ENCODE measurements at places on chromosomes 4 and X. TPM values are rescaled to one million over a fixed set of nuclear protein-coding genes. Genes with fewer than 3 reads are reported as not detected.

- H3K4me3 ChIP-seq: no peak overlapping the region
- DNase-seq: no peak
- no peaks in the 10 kb centered on the region for H3K4me1 ChIP-seq
- no peaks in the 10 kb centered on the region for H3K36me3 ChIP-seq
These were observed 612 bp downstream of the CPLX1 start for GRCh38 chr4:825063-825970.

- H3K27ac ChIP-seq: peak overlapping the region; percentile 45
- peaks cover 46% of the 10 kb centered on the region for H3K4me1 ChIP-seq
- H3K27me3 ChIP-seq: no peaks in the 10 kb centered on the region
- DNase-seq: peak; percentile 39
- H3K36me3 ChIP-seq: no peaks in the 10 kb centered on the region
- H3K4me3 ChIP-seq: no peak overlapping the region
These were observed 102.0 kb downstream of the SORBS2 start for GRCh38 chr4:185709802-185710486.

GRCh38 chrX:99798936-99799335, 611.1 kb downstream of the PCDH19 start:
- H3K27me3 ChIP-seq: no peaks in the 10 kb centered on the region
- H3K27ac ChIP-seq: peak overlapping the region; percentile 30
- H3K36me3 ChIP-seq: no peaks in the 10 kb centered on the region
- H3K4me3 ChIP-seq: no peak overlapping the region
- DNase-seq: peak; percentile 12

GRCh38 chrX:100652266-100652665, 8.3 kb downstream of the SRPX2 start:
- H3K36me3 ChIP-seq: no peaks in the 10 kb centered on the region
- H3K27me3 ChIP-seq: no peaks in the 10 kb centered on the region
- DNase-seq: no peak
- peaks cover 33% of the 10 kb centered on the region for H3K4me1 ChIP-seq
- H3K4me3 ChIP-seq: no peak overlapping the region

GRCh38 chr4:181517491-181517890, 725.7 kb upstream of the TENM3 start:
- no peaks in the 10 kb centered on the region for H3K4me1 ChIP-seq
- H3K36me3 ChIP-seq: no peaks in the 10 kb centered on the region
- no peak overlapping the region for H3K4me3 ChIP-seq
- H3K27ac ChIP-seq: no peak overlapping the region

DNA sequence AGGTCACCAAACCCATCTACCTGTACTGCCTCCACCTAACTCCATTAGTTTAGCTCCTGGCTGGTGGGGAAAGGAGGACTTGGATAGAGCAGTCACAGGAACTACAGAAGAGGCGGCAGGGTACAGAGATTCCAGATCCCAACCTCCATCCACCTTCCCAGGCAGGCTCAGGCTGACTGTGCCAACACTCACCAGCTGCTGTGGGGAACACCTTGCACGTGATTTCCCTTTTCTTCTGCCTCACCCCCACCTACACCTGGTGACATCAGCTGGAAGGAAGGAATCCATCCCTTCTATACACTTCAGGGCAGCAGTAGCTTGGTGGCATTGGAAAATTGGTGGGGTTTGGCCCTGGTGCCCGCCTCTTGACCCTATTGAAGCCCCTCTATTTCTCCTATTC, 41.5 kb downstream of the EFNB1 start:
- no peak overlapping the region for H3K4me3 ChIP-seq
- no peaks in the 10 kb centered on the region for H3K36me3 ChIP-seq
- H3K27ac ChIP-seq: no peak overlapping the region
- no peaks in the 10 kb centered on the region for H3K4me1 ChIP-seq
- no peaks in the 10 kb centered on the region for H3K27me3 ChIP-seq

- no peaks in the 10 kb centered on the region for H3K27me3 ChIP-seq
- H3K27ac ChIP-seq: no peak overlapping the region
- no peaks in the 10 kb centered on the region for H3K4me1 ChIP-seq
- DNase-seq: no peak
- H3K36me3 ChIP-seq: no peaks in the 10 kb centered on the region
- no peak overlapping the region for H3K4me3 ChIP-seq
These were observed 180.3 kb upstream of the ATOH1 start for GRCh38 chr4:93648258-93648657.

GRCh38 chr4:109921384-109921808, 8.7 kb downstream of the EGF start:
- peaks cover 12% of the 10 kb centered on the region for H3K4me1 ChIP-seq
- no peaks in the 10 kb centered on the region for H3K27me3 ChIP-seq
- peak; percentile 99 for DNase-seq
- no peak overlapping the region for H3K4me3 ChIP-seq
- peak overlapping the region; percentile 76 for H3K27ac ChIP-seq

DNA sequence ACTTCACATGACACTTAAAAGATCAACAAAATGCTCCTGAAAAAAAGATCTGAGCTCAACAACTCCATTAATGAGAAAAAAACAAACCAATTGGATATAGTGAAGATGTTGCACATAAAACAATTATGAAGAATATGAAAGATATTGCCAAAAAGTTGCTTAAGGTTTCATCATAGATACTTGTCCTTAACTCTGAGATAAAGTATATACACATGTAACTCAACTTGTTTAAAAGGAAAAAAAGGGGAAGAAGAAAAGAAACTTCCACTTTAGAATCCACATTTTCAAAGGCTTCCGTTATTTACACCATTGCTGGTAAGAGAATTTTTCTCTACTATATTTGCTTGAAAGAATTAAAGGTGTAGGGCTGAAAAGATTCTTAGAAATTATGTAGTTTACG, 2.7 kb downstream of the AFAP1 start:
- no peak for DNase-seq
- H3K4me3 ChIP-seq: peak overlapping the region; percentile 78
- peaks cover 6% of the 10 kb centered on the region for H3K36me3 ChIP-seq
- H3K4me1 ChIP-seq: peaks cover 37% of the 10 kb centered on the region
- H3K27ac ChIP-seq: peak overlapping the region; percentile 2
- H3K27me3 ChIP-seq: no peaks in the 10 kb centered on the region

DNA sequence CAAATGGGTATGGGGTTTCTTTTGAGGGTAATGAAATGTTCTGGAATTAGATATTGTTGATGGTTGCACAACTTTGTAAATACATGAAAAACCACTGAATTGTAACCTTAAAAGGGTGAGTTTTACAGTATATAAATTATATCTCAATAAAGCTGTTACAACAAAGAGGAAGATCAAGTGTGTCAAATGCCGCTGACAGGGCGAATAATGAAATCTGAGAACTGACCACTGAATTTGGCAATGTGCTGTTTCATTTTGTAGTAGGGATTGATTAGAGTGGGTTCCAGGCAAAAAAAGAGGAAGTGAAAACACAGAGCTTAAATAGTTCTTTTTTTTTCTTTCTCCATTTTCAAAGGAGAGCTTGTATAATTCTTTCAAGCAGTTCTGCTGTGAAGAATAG, 161.1 kb upstream of the NAP1L5 start:
- H3K27ac ChIP-seq: no peak overlapping the region
- no peaks in the 10 kb centered on the region for H3K4me1 ChIP-seq
- H3K36me3 ChIP-seq: no peaks in the 10 kb centered on the region
- no peaks in the 10 kb centered on the region for H3K27me3 ChIP-seq
- no peak overlapping the region for H3K4me3 ChIP-seq
- DNase-seq: no peak

- H3K36me3 ChIP-seq: no peaks in the 10 kb centered on the region
- DNase-seq: peak; percentile 86
- H3K27me3 ChIP-seq: no peaks in the 10 kb centered on the region
- H3K4me1 ChIP-seq: peaks cover 7% of the 10 kb centered on the region
- H3K4me3 ChIP-seq: no peak overlapping the region
These were observed 14.8 kb downstream of the ADGRA3 start for GRCh38 chr4:22500831-22501714.

- H3K27ac ChIP-seq: no peak overlapping the region
- no peak for DNase-seq
- no peaks in the 10 kb centered on the region for H3K36me3 ChIP-seq
- H3K27me3 ChIP-seq: no peaks in the 10 kb centered on the region
- no peaks in the 10 kb centered on the region for H3K4me1 ChIP-seq
These were observed 847.8 kb downstream of the RAPGEF2 start for GRCh38 chr4:159950707-159951106.

- H3K27me3 ChIP-seq: no peaks in the 10 kb centered on the region
- no peak overlapping the region for H3K4me3 ChIP-seq
- H3K4me1 ChIP-seq: no peaks in the 10 kb centered on the region
- no peaks in the 10 kb centered on the region for H3K36me3 ChIP-seq
- DNase-seq: peak; percentile 16
These were observed 59.4 kb upstream of the TLL1 start for GRCh38 chr4:165813606-165814005.

DNA sequence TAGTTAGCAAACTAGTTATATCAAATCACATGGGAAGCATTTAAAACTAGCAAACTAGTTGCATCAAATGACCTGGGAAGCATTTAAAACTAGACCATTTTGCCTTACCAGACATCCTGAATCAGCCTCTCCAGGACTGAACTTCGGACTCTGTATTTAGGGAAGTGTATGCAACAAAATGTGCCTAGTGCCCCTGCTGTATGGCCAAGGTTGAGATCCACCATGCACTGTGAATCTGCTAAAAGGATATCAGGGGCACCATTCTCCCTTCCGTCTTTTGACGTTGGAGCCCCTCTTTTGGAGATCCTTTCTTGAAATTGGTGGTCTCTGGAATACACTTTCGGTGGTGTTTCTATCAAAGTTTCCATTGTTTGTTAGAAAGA, 49.5 kb downstream of the CCNI start:
- no peak overlapping the region for H3K27ac ChIP-seq
- peaks cover 73% of the 10 kb centered on the region for H3K36me3 ChIP-seq
- H3K4me1 ChIP-seq: peaks cover 21% of the 10 kb centered on the region
- H3K4me3 ChIP-seq: no peak overlapping the region
- H3K27me3 ChIP-seq: no peaks in the 10 kb centered on the region
- no peak for DNase-seq

GRCh38 chr4:65170768-65171514, 499.3 kb downstream of the EPHA5 start:
- H3K27me3 ChIP-seq: no peaks in the 10 kb centered on the region
- no peaks in the 10 kb centered on the region for H3K4me1 ChIP-seq

DNA sequence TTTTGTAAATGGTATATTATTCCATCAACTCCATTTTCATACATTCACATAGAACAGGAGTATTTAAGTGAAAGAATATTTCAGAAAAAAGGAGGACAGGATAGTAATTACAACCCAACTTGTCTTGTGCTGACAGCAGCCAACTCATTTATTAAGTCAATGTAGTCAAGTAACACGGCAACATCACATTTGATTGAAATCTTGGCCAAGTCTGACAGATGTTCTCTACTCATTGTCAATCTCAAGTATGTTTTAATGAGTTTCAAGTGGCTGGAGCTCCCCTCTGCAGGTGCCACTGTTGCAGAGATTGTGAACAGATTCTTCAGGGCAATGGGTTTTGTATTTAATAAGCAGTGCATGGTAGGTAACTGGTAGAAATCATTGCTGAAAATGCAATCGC, 332.5 kb downstream of the C4orf33 start:
- H3K4me3 ChIP-seq: no peak overlapping the region
- H3K27ac ChIP-seq: no peak overlapping the region
- no peak for DNase-seq

DNA sequence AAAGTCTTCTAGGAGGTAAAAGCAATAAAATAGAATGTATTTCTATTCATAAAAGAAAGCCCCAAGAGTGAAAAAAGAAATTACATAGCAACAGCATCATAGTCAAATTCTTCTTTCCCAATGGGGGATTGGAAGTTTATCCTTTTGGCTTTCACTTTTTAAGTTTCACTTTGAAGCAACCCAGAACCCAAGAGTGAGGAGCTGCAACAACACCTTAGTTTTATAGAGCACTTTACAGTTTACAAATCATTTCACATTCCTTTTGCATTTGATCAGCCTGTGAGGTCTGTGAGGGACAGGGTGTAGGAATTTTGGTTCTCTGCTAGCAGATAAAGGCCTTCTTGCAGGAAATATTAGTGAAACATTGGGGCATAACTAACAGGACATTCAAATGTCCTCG, 112.0 kb upstream of the NDP start:
- H3K36me3 ChIP-seq: no peaks in the 10 kb centered on the region
- H3K4me1 ChIP-seq: no peaks in the 10 kb centered on the region
- H3K4me3 ChIP-seq: no peak overlapping the region
- H3K27me3 ChIP-seq: no peaks in the 10 kb centered on the region
- no peak for DNase-seq
- H3K27ac ChIP-seq: no peak overlapping the region

DNA sequence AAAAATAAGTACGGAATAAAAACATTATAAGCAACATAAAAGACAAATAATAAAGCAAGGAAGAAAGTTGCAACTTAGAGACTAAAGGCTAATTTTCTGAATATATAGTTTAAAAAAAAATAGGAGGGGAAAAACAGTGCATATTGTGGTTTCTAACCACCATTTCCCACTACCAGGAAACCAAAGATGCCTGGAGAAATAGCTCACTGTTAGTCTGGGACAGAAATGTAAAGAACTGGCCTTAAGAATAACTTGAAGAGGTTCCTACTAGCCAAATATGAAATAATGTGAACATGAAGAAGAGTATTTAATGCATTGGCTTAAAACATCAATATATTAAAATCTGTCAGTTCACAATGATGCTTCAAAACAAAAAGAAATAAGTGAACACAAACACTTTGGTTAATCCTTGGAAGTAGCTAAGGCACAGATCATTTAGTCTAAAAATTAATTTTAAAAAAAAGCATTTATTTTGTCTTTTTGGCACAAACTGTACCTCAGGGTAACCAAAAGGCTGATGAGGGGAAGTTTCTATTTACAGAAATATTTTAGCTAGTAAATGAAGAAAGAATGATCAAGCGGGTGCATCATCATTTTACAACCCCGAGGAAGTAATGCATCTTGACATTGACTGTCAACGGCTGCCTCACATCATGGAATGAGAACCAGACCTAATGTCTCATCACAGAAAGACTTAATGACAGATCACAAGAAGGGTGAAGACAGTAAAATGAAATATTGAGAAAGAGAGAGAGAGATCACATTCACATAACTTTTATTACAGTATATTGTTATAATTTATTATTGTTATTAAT, 297.2 kb upstream of the LDB2 start:
- H3K36me3 ChIP-seq: no peaks in the 10 kb centered on the region
- peaks cover 8% of the 10 kb centered on the region for H3K4me1 ChIP-seq
- no peaks in the 10 kb centered on the region for H3K27me3 ChIP-seq
- peak; percentile 13 for DNase-seq

- H3K27ac ChIP-seq: no peak overlapping the region
- no peaks in the 10 kb centered on the region for H3K36me3 ChIP-seq
- H3K4me3 ChIP-seq: no peak overlapping the region
These were observed 73.6 kb downstream of the EGF start for GRCh38 chr4:109985993-109986974.

The ATP2B3 gene
- total RNA-seq: 0.46 TPM

The PLAC1 gene
- 0.61 TPM for total RNA-seq

The CYBB gene
- total RNA-seq: not detected

The FAM114A1 gene
- total RNA-seq: 159 TPM

The NXF2B gene
- total RNA-seq: not detected

The MTNR1A gene
- 0.34 TPM for total RNA-seq

The SMR3B gene
- not detected for total RNA-seq

The HELT gene
- total RNA-seq: not detected

The RNF150 gene
- total RNA-seq: 5.2 TPM

Data from astrocyte (in vitro differentiated cells and primary cell).